SHP77 treated with DMSO at 0.1 percent for 48 hours (cell line): ENCODE measurements at places on chromosomes 13 and 19.
A peak's percentile ranks its signal among the peaks of the same experiment; 100 is the strongest.

- DNase-seq, result peak; percentile 75
Measured at GRCh38 chr13:41668130-41668757, 210.9 kb downstream of the RGCC start.

DNA sequence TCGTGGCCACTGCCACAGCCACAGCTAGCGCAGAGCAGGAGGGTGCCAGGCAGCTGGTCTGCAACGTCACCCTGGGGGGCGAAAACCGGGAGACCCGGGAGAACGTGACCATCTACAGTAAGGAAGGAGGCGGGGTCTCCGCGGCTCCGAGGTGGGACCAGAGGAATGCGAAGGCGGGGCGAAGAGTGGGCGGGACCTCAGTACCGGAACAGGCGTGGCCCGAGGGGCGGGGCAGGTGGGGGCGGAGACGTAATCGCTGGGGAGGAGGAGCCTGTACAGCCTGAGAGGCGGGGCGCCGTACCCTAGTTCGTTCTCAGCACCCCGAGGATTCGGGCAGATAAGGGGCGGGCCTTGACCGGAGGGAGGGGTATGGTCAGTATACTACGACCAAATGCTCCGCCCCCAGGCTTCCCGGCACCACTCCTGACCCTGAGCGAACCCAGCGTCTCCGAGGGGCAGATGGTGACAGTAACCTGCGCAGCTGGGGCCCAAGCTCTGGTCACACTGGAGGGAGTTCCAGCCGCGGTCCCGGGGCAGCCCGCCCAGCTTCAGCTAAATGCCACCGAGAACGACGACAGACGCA, 2.5 kb downstream of the ICAM5 start:
- peak; percentile 55 for DNase-seq

- DNase-seq, result peak; percentile 15
Measured at GRCh38 chr13:33932769-33933406, 114.9 kb downstream of the RFC3 start.

- DNase-seq, result peak; percentile 88
Measured at GRCh38 chr13:109412283-109412901, 374.0 kb downstream of the IRS2 start.

DNA sequence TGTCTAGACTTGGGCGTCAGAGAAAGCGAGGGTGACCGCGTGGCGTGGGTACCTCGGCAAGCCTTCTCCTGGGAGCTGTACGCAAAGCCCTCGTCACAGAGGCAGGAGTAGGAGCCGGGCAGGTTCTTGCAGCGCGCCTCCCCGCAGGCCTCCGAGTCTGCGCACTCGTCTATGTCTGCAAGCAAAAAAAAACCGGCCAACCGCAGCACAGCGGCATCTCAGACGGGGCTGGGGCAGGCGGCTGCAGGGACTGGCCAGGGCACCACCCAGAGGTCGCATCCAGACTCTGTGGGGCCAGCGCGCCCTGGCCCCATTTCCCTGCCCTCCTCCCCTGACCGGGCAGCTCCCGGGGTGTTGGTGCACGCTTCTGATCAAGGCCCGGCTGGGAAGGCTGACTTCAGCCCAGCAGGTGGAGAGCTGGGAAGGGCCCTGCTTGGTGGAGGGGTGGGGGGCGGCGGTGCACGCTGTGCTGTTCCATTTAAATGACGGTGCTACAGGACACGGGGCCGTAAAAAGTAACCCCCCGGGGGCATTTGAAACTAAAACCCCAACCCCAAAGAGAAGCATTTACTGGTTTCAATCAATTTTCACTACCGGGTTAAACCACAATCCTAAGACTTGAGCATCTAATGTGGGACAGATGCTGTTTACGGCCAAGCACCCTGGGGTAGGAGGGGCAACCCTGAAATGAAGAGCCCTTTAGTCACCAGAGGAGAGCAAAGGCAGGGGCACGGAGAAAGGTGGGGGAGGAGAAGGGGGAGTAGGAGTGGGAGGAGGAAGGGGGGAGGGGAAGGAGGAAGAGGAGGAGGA, 28.2 kb downstream of the GAS6 start:
- DNase-seq, result no peak

DNA sequence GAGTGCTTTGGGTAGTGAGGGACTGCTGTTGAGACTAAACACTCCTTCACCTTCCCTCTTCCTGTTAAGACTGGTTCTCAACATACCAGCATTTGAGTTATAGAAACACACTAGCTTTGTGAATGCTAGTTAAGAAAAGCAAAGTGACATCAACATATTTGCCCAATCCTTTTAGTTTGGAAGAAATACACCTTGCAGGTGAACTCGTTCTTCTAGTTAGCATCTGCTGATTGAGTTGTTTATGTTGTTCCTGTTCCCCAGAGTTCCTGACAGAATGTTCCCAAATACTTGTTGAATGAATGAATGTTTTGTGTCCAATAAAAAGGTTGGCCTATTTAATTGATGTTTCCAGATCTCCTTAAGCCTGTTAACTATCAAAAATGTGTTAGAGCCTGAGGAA, 7.1 kb downstream of the LMO7 start:
- DNase-seq, result no peak

GRCh38 chr19:28578786-28579505, 634.0 kb downstream of the UQCRFS1 start:
- no peak for DNase-seq

- no peak for DNase-seq
Measured at GRCh38 chr13:106003651-106004050, 531.8 kb downstream of the EFNB2 start.

DNA sequence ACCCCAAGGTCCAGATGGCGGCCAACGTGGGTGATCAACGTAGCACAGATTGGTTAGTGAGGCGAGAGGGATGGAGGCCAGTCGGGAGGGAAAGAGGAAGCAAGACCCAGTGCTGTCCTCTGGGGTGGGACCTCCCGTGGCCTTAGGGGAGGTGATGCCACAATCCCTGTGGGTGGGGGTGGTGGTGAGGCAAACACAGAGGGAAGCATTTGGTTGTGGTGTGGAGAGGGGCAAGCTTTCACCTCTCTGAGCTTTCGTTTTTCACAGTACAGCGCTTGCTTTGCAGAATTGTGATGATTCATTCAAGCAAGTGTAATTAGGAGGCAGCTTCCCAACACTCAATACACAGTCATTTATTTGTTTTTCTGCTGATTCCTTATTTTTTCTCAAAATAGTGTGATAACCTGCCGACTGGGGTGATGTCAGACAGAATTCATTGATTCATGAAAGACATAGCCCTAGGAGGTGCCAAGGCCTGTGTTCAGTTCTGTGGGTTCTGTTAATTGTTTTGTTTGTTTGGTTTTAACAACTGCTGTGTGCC, 2.4 kb downstream of the LENG8 start:
- no peak for DNase-seq

DNA sequence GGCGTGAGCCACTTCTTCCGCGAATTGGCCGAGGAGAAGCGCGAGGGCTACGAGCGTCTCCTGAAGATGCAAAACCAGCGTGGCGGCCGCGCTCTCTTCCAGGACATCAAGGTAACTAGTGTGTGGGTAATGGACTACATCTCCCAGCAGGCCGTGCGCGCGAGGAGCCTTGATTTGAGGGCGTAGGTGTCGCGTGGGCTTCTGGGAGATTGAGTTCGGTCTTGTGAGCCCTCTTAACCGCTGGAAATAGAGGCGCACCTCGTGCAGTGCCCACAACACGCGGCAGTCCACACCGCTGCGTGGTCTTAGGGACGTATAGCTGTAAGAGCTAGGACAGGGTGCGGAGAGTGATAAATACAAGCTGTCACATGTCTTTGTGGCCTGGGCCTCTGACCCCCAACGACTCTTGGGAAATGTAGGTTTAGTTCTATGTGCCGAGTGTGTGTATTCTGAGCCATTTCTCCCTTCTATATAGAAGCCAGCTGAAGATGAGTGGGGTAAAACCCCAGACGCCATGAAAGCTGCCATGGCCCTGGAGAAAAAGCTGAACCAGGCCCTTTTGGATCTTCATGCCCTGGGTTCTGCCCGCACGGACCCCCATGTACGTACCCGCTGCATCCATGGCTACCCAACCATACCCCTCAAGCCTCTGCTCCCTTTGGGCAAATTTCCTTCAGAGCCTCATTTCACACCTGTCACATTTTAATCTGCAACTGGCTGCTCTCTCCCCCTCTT, 864 bp downstream of the FTL start:
- DNase-seq, result peak; percentile 72

DNA sequence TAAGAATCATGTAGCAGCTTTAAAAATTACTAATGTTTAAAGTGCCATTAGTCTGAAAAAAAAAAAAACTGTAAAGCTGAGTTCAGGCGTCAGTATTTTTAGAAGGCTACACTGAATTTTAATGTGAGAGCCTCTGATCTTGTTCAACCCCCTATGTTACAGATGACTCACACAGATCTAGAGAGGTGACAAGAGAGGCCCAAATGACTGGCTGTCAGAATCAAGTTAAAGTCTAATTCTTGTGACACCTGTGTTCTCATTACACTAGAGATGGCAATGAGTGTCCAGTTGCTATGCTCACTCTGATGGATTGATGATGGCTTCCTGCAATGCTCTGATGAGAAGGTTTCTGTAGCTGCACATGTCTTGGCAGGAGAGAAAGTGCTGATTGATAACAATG, 203.5 kb upstream of the OBI1 start:
- no peak for DNase-seq

GRCh38 chr13:97583907-97584497, 150.0 kb downstream of the RAP2A start:
- DNase-seq, result no peak

- no peak for DNase-seq
Measured at GRCh38 chr19:41189425-41190065, 3.5 kb upstream of the CYP2S1 start.

DNA sequence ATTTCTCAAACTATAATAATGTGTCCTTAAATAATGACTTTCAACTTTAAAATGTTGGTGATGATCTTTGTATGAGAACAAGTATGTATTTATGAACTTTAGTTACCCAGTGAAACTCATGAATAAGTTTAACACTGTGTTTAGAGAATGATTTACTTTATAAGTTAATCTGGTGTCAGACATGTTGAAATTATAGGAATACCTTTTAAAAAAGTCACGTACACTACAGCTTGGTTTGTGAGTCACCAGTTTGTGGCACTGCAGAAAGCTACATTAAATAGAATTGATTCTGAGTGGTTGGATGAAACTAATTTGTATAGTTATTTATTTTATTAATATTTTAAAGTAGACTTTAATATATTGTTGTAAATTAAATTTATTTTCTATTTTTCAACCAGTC, 1366.2 kb upstream of the PCDH20 start:
- no peak for DNase-seq

- DNase-seq, result no peak
Measured at GRCh38 chr19:2302319-2303210, 5.4 kb downstream of the LINGO3 start.

- DNase-seq, result no peak
Measured at GRCh38 chr13:49524740-49525501, 29.2 kb downstream of the PHF11 start.

DNA sequence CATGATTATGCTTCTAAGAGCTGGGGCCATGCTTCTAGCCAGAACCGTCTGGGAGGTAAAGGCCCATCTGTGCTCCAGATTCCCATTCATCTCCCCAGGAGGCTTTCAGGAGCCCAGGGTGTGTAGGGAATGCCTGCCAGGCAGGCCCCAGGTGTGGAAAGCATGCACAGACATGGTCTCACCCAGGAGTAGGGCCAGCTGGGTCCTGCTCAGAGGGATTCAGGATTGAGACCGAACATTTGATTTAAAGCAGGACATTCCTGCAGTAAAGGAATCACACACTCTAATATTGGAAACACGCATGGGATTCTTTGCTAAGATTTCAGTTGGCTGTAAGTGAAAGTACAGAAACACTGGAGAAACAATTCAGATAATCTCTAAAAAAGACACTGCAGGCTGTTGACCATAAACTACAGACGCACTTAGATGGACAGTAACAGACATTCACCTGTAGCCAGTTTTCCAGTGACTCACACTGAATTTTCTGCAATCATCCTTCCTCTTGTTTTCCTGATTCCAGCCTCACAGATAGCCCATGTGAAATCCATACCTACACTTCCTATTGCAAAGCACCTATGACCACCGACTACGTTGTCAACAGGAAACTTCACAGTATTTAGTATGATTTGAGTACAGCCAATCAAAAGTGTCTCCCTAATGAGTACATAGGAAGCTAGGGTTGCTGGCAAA, 257.8 kb downstream of the TBC1D4 start:
- DNase-seq, result no peak

GRCh38 chr13:49218493-49219051, 1.6 kb upstream of the MLNR start:
- DNase-seq, result no peak

- DNase-seq, result no peak
Measured at GRCh38 chr13:22703601-22704209, 477.1 kb upstream of the SGCG start.

- DNase-seq, result no peak
Measured at GRCh38 chr13:22812793-22813192, 368.0 kb upstream of the SGCG start.

- DNase-seq, result no peak
Measured at GRCh38 chr19:55687281-55688201, 12.5 kb downstream of the EPN1 start.

DNA sequence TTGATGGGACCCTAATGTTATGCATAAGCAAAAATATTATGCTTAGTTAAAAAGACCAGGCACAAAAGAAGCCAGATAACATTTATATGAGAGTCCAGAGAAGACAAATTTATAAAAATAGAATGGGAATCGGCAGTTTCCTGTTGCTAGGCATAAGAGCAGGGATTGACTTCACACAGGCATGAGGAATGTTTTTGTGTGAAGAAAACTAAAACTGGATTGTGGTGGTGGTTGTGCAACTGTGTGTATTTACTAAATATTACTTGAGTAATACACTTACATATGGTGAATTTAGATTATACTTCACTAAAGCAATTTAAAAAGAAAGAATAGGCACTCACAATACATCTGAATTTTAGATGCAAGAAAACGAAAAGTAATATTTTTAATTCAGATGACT, 108.3 kb downstream of the SLITRK1 start:
- no peak for DNase-seq

DNA sequence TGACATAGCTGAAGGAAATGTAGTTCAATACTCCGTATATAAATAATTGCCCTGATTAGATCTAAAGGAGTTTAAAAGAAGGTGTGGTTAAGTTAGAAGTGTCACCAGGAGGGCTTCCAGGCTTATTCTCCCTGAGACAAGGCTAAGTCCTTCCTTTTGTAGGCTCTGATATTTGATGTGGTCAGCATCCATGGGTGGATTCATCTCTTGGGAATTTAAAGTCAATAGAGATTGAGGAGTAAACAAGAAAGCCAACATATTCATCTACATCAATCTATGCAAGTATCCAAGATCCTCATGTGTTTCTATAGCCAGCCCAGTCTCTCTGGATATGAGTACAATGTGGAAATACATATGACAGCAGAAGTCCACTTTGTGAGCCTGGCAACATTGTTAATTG, 76.8 kb downstream of the KCTD12 start:
- no peak for DNase-seq

DNA sequence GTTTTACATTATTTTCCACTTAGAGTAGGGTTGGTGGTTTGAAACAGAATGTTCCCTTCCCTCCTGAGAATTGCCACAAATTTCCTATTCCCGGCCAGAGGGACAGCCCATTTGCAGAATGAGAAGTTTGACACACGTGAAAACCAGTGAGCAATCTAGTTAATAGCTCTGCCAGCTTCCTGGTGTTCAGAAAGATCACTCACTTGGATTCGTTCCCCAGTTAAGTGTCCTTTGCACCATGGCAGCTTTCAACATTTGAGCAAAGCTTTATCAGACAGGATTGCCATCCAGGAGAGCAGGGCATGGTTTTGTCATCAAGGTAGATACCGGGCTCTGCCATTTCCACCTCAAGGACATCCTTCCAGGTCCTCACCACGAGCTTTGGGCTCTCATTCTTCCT, 28.2 kb downstream of the RASL11A start:
- no peak for DNase-seq
